ENCODE measurements at places on chromosomes 11 and 22. TPM values are rescaled to one million over a fixed set of nuclear protein-coding genes. Genes with fewer than 3 reads are reported as not detected.

TOP3B gene
- polyA plus RNA-seq = 40.5 TPM

IGLL1 gene
- polyA plus RNA-seq = 0.40 TPM

OR51B2 gene
- polyA plus RNA-seq = not detected

LPXN gene
- polyA plus RNA-seq = 10.9 TPM

TYR gene
- polyA plus RNA-seq = 0.08 TPM

PATE2 gene
- 0.25 TPM for polyA plus RNA-seq

HOATZ gene
- polyA plus RNA-seq = 0.28 TPM

P2RY6 gene
- polyA plus RNA-seq = 0.85 TPM

SLC3A2 gene
- polyA plus RNA-seq = 193 TPM

OR52I1 gene
- not detected for polyA plus RNA-seq

SAA4 gene
- polyA plus RNA-seq = not detected

MRGPRX3 gene
- polyA plus RNA-seq = not detected

SPDYC gene
- not detected for polyA plus RNA-seq

SMDT1 gene
- 90.7 TPM for polyA plus RNA-seq

CDHR5 gene
- 46.0 TPM for polyA plus RNA-seq

LGR4 gene
- polyA plus RNA-seq = 152 TPM

GLYAT gene
- 151 TPM for polyA plus RNA-seq

OR5F1 gene
- polyA plus RNA-seq = not detected

KCNJ1 gene
- 76.0 TPM for polyA plus RNA-seq

OR52N4 gene
- polyA plus RNA-seq = not detected

UCP3 gene
- 4.8 TPM for polyA plus RNA-seq

USH1C gene
- polyA plus RNA-seq = 81.8 TPM

PIH1D2 gene
- polyA plus RNA-seq = 12.6 TPM

MMP11 gene
- 13.3 TPM for polyA plus RNA-seq

DBX1 gene
- not detected for polyA plus RNA-seq

INPP5J gene
- 4.9 TPM for polyA plus RNA-seq

MRPL49 gene
- 52.6 TPM for polyA plus RNA-seq

PRR5 gene
- polyA plus RNA-seq = 24.5 TPM

CTSW gene
- polyA plus RNA-seq = 1.4 TPM

LRRC10B gene
- polyA plus RNA-seq = 0.63 TPM

EXPH5 gene
- 6.3 TPM for polyA plus RNA-seq

OR51I1 gene
- polyA plus RNA-seq = not detected

APOA1 gene
- polyA plus RNA-seq = 97.1 TPM

SLC22A12 gene
- 3.8 TPM for polyA plus RNA-seq

SULT4A1 gene
- 4.0 TPM for polyA plus RNA-seq

NRXN2 gene
- polyA plus RNA-seq = 14.9 TPM

APOBEC3F gene
- 8.5 TPM for polyA plus RNA-seq

UBQLNL gene
- 1.4 TPM for polyA plus RNA-seq

MFRP gene
- polyA plus RNA-seq = not detected

CCDC87 gene
- polyA plus RNA-seq = 0.27 TPM

RFPL3 gene
- polyA plus RNA-seq = not detected

PPME1 gene
- 42.7 TPM for polyA plus RNA-seq

C11orf16 gene
- polyA plus RNA-seq = 0.96 TPM
